ENCODE measurements at places on chromosomes 16 and 17.

GRCh38 chr17:18318771-18319450 lies 3.8 kb downstream of the SMCR8 start:
- DNase-seq = no peak

- DNase-seq = no peak
Measured at GRCh38 chr16:27514806-27515205, 34.9 kb downstream of the GTF3C1 start.

GRCh38 chr17:72351884-72352346 lies 231.1 kb downstream of the SOX9 start:
- no peak for DNase-seq

GRCh38 chr16:23676924-23677480 lies 1.7 kb upstream of the PLK1 start:
- no peak for DNase-seq

DNA sequence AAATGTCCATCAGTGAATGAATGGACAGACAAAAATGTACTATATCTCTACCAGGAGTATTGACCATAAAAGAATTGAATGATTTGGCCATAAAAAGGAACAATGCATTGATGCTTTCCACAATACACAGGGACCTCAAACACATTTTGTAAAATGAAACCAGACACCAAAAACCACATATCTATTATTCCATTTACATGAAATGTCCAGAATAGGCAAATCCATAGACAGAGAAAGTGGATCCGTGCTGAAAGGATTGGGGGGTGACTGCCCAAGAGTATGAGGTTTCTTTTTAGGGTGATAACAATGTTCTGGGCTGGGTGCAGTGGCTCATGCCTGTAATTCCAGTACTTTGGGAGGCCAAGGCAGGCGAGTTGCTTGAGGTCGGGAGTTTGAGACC lies 6.9 kb upstream of the LITAF start:
- no peak for DNase-seq

DNA sequence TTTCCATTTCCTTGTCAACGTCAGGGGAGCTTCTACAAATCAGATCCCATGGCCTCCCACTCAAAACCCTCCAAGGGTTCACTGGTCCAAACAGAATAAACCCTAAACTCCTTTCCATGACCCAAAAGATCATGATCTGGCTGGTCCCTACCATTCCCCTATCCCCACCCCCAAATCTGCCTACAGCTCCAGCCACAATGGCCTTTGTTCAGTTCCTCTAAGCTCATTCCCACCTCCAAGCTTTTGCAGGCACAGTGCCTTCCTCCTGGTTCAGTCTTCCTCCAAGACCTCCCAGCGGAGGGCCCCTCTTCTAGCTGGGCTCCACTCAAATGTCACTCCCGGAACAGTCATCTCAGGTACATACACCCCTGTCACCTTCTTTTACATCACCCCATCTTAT lies 2.0 kb downstream of the GPRC5B start:
- DNase-seq = no peak

DNA sequence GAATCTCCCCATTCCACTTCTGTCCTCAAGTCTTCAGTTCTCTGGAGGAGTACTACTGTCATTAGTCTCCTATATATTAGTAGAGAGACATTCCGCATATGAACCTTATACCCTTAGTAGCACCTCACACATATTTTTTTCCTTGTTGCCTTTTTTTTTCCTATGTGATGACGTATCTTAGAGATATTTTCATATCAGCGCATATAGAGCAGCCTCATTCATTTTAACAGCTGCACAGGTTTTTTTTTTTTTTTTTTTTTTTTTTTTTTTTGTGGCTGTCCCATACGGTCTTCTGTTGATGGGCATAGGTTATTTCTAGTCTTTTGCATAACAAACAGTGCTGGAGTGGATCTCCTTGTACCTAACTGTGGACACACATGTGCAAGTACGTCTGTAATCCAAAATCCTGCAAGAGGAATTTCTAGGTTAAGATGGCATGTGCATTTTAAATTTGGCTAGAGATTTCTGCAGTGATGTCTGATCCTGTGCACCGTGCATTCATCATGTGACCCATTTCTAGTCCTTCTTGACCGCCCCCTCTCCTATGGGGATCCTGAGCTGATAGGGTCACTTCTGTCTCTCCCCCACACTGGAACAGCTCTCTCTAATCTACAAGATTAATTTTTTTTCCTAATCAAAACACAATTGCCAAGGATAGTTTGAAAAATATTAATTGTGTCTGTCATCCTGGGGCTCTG lies 64.8 kb downstream of the PRKCB start:
- no peak for DNase-seq

- DNase-seq = no peak
Measured at GRCh38 chr16:67551972-67552371, 10.4 kb upstream of the CTCF start.

DNA sequence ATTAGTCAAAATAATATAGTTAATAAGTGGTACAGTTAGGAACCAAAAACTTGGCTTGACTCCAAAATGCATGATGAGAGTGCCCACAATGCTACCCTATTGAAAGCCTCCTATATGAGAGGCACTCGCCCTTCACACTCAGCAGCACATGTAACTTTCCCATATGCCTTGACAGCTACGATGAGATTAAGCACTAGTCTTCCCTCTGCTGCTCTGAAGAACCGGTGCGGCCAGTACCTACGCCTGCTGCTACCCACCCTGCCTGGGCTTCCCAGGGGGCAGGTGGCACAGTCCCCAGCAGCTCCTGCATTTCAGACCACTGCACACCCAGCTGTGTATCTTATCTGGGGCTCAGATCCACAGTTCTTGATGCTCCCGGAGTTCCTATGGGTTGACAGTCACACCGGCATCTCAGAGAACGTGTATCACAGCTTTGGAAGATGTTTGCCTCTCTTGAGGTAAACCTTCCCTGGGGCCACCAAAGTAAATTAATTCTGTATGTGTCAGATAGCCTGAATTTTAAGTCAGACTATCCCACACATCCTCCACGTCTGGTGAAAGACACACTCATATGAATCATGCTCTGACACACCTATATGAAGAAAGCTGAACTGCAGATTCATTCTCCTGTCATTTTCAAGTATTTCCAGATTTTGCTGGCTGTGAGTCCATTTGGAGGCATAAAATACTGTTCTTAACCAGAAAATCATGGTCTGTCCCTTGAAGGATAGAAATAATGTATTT lies 77.8 kb downstream of the MYH10 start:
- no peak for DNase-seq

DNA sequence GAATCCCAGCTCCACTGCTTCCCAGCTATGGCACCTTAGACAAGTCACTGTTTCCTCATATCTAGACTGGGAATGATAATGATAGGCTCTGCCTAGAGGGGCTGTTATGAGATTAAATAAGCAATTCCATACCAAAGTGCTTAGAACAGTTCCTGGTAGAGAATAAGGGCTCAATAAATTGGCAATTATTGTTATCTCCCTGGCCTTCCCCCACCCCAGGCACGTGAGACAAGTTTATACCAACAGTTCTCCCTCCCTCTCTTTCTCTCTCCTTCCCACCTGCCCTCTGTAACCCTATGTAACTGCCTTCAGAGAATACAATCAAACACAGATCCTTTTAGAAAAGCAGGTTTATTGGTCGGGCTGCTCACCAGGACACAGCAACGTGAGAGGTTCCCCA lies 13.9 kb upstream of the STAT3 start:
- no peak for DNase-seq

- DNase-seq = no peak
Measured at GRCh38 chr17:13074026-13074425, 56.2 kb upstream of the ELAC2 start.

DNA sequence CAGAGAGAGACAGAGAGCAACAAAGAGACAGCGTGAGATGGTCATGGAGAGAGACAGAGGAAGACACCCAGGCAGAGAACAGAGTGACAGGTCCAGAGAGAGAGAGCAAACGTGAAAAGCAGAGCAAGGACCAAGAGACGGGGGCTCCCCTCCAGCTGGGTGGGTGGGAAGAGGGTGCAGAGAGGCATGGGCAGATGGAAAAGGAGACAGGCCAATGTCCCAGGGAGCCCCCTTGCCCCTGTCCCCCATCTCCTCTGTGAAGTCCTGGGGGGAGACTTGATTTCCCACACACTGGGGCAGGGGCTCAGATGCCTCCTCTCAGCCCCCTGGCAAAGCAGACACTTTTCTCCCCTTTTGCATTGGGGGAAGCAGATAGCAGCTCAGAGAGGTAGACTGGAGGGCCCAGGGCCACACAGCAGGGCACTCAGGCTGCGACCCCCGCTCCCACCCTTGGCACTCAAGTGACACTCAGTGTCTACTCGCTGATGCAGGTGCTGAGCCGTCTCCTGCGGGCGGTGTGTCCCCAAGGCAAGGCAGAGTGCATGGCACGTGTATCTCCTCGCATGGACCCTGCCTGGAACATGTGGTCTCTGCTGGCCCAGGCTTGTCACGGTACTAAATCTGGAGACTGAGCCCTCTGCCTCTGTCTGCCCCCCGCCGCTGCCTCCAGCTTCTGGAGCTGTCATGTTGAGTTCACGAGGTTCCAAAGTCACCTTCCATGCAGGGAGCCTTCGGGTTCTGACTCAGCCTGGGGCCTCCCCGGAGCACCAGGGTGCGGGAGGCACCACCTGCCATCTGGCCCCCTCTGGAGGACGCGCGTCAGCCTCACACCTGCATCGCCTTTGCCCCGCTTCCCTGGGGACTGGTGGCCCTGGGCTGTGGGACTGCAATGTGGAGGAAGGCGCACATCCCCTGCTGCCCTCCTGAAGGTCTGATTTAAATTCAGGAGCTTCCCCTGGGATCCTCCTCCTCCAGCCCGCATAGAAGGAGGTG lies 215.9 kb upstream of the GSE1 start:
- no peak for DNase-seq

- DNase-seq = no peak
Measured at GRCh38 chr16:15606518-15607220, 36.3 kb downstream of the MARF1 start.

DNA sequence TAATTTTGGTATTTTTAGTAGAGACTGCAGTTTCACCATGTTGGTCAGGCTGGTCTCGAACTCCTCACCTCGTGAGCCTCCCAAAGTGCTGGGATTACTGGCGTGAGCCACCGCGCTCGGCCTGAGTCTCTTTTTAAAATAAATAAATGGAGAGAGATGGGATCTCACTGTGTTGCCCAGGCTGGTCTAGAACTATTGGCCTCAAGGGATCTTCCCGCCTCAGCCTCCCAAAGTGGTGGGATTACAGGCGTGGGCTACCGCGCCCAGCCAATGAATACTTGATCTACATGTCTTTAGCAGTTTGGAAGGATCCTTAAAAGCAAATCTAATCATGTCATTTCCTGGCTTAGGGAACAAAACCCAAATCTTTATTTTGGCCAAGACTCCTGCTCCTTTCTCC lies 1.2 kb downstream of the DHODH start:
- DNase-seq = no peak

GRCh38 chr17:50181144-50181543 lies 15.3 kb downstream of the SGCA start:
- DNase-seq = no peak

DNA sequence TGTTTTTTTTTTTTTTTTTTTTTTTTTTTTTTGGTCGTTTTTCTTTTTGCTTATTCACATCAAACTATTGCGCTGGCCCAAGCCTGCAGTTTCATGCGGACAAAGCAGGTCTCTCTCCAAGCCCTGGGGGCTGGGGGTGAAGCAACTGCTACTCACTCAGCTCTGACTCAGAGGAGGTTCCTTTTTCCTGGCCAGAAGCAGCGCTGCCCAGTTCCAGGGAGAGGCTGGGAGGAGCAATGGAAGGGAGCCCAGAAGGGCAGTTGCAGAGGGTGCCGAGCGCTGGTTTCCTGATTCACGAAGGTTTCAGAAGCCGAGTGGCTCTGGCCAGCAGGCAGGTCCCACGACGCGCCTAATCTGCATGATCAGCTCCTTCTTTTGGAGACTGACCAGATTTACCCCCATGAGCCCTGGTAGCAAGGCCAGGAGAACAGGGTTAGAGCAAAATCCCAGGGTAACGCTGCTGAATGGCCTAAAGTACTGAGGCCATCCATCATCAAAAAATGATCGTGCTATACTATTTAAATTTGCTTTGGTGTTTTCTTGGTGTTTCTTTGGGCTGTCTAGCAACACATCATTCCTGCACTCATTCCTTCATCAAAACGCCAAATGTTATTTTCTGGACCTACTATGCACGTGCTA lies 144.7 kb upstream of the SOX9 start:
- no peak for DNase-seq

GRCh38 chr17:39208136-39208535 lies 8.1 kb downstream of the RPL19 start:
- no peak for DNase-seq

DNA sequence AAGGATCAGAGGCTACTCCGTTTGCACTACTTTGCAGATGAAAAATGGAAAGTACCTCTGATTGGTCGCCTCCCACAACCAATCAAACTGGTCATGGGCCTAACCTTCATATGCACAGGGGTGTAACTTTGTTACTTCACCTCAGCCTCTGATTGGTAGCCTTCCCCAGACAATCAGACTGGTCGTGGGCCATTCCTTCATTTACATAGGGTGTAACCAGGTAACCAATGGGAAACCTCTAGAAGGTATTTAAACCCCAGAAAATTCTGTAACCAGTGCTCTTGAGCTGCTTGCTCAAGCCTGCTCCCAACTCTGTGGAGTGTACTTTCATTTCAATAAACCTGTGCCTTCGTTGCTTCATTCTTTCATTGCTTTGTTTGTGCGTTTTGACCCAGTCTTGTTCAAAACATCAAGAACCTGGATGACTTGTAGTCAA lies 39.2 kb upstream of the USP22 start:
- no peak for DNase-seq

DNA sequence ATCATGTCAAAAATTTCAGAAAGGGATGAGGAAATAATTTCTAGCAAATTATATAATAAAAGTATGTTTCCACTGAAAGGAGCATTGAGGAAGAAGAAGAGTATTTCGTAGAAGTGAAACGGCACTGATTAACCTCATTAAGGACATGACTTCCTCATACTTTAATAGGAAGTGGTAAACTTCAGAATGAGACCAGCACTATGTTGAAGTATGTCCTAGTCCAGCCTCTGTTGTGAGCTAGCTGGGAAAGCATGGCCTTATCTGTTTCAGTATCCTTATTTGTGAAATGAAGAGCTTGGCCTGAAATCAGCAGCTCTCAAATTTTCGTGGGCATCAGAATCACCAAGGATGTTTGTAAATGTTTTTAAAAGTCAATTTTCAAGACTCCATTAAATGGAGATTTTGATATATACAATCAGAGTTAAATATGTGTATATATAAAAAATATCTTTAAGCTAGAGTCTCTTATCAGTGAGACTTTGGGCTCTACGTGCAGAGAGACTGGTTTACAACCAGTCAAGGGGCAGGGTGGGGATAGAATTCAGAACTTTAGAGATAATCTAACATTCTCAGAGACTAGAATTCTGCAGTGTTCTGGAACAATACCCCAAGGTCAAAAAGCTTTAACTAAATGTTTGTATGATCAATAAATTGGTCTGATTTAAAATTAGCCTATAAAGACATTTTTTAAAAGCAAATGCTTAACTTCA lies 365.4 kb downstream of the CDH13 start:
- DNase-seq = no peak

DNA sequence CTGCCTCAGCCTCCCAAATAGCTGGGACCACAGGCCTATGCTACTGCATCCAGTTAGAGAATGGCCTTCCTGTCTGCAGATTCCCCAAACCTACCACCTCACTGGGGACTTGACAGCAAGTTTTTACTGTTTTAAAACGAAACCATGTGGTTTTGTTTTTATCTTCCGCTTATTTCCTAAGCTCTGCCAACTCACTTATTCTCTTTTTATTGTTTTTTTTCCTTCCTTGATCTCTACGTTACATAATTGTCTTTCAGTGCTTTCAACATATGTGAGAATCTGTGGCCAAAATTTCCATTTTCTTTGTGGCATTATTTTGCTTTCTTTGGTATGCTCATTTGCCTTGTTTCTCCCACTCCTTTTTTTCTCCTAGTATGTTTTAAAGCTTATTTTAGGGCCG lies 14.6 kb upstream of the SLC38A7 start:
- DNase-seq = no peak

Data from CD4-positive, alpha-beta T cell treated with Interleukin-15 for 4 hours (primary cell).